Activated CD4-positive, alpha-beta T cell treated with anti-CD3 and anti-CD28 coated beads, Interleukin-2, amount 50 U/mL, for 24 hours (primary cell): ENCODE measurements at places on chromosomes 4 and X.

DNA sequence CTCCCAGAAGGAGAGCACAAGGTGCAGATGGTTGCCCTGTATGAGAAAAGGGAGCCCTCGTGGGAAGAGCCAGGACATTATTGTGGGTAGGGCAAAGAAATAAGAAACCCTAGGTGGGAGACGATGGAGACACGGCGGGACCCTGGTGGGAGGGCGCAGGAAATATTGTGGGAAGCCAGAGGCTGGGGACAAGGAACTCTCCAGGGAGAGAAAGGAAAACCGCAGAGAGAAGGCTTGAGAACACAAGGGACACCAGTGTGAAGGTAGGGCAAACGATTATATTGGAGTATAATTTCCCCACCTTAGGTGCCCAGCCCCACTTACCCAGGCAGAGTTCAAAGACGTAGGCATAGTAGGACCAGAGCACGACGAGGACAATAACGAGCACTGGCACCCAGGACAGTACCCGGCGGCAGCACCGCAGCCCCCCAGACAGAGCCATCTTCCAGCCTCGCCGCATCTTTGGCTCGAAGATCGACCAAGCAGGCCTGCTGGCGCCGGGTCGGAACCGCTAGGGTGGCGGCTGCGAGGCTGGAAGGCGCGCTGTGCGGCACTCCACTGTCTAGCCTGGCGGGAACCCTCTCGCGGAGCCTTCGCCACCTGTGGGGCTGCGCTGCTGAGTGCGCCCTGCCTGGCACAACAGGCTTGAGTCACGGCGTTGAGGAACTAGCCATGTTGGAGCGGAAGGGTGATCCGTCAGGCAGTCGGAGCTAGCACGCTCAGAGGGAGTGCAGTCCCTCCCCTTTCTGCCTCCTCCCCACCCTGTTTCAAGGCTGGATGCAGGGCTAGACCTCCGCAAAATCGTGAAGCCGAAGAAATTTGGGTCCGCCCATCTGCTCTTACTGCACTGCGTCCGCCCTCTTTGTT lies at the start of gene ZDHHC15:
TSS of gene ZDHHC15 (minus strand) at position 473 of the 867 bp plus-strand sequence. CDS start at position 460, 13 bp downstream.
- peak; percentile 26 for DNase-seq

GRCh38 chrX:50442426-50443116 lies 28.1 kb downstream of the DGKK start:
- no peak for DNase-seq

- no peak for DNase-seq
Measured at GRCh38 chrX:81237516-81237915, 35.6 kb downstream of the SH3BGRL start.

- DNase-seq: no peak
Measured at GRCh38 chr4:121583396-121583795, 113.4 kb downstream of the ANXA5 start.
